Tibial nerve (tissue), 4 donors: ENCODE measurements at places on chromosomes 1 and 21. TPM values are rescaled to one million over a fixed set of nuclear protein-coding genes. Genes with fewer than 3 reads are reported as not detected.

DNA sequence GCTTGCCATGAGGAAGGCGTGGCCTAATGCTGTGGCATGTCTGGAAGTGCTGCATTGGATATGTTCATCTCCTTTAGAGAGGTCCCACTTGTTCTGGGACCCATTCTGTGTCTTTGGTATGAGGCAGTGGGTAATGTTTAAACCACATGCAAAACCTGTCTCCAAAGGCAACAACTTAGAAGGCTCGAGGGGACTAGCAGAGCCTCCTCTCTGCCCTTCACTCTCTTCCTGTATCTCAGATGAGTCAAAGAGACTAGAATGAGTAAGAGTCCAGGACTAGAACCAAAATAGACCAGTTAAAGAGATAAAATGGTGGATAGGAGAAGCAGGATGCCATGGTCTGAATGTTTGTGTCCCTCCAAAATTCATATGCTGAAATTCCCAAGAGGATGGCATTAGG lies 220.8 kb upstream of the KIAA0040 start:
- H3K4me3 ChIP-seq: no peak overlapping the region
- no peaks in the 10 kb centered on the region for H3K4me1 ChIP-seq
- no peak overlapping the region for H3K27ac ChIP-seq
- DNase-seq: no peak

DNA sequence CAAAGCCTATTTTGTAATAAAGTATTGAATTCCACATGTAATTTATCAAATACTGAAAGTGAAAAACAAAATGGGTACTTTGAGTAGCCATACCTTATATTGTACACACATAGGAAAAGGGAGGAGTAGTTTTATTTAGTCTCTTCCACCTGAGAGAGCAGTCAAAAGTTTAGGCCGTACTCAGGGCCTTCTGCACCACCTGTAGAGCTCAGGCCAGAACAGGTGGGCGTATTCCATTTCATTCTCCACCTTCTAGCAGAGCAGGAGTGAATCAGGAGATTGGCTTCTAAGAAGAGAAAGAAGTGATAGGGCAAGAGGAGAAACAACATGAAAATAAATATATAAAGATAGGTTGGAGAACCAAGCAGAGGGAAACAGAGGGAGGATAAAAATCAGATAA lies 44.0 kb downstream of the TRAF5 start:
- H3K36me3 ChIP-seq: no peaks in the 10 kb centered on the region
- DNase-seq: no peak
- no peak overlapping the region for H3K27ac ChIP-seq
- no peak overlapping the region for H3K4me3 ChIP-seq
- H3K4me1 ChIP-seq: no peaks in the 10 kb centered on the region

DNA sequence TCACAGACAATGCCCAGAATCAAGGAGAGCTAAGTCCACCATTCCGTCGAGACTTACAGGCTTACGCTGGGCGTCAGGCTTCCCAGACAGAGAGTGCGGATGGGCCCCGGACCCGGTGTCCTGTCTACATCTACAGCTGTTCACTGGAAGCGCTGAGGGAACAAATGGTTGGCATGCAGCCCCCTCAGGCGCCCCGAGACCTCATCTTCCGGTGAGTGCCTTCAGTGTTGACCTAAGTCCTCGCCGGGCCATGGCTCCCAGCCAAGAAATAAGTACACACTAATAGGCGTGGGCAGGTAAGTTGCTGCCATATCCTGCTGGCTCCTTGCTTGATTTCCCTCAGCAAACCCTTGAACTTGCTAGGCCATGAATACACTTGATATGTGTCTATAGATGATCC lies 26.2 kb downstream of the HYI start:
- no peak for DNase-seq
- no peaks in the 10 kb centered on the region for H3K27me3 ChIP-seq
- no peak overlapping the region for H3K4me3 ChIP-seq
- no peak overlapping the region for H3K27ac ChIP-seq
- H3K36me3 ChIP-seq: peaks cover 100% of the 10 kb centered on the region
- H3K4me1 ChIP-seq: no peaks in the 10 kb centered on the region

OR10Z1 gene
- not detected for total RNA-seq

CFHR3 gene
- 0.66 TPM for total RNA-seq

- no peak overlapping the region for H3K4me3 ChIP-seq
- no peak overlapping the region for H3K27ac ChIP-seq
- H3K36me3 ChIP-seq: no peaks in the 10 kb centered on the region
- no peaks in the 10 kb centered on the region for H3K4me1 ChIP-seq
- no peaks in the 10 kb centered on the region for H3K27me3 ChIP-seq
Observed at GRCh38 chr1:81547912-81548303, 252.8 kb upstream of the ADGRL2 start.

RGS5 gene
- total RNA-seq: 28.0 TPM

C1orf56 gene
- 7.5 TPM for total RNA-seq

DNA sequence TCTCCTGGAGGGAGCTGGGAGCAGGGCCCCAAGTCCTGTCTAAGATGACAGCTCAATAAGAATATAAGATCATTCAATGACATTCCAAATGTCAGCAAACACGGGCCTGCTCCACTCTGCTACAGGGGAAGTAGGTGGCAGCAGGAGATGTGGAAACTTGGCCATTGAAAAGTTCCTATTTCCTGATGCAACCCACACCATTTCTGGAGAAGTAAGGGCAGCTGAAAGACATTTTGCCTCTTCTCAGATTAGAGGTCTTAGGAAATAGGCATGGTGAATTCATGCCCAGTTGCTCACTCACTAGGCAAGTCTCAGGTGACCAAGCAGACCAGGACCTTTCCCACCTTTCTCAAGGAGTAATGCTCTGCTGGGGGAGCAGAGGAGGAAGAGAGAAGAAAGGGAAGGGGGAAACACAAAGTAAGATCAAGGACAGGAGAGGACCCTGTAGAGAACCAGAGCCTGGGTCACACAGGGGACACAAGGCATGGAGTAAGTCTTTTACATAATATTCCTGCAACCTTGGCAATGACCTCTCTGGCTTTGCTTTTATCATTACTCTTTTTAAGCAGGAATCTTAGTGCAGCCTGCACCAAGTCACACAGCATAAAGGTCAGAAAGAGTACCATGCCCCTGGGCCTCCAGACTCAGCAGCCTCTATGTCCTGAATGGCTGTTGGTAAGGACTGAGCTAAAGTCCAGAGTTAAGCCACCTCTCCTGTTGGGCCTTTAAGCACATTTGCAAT lies 68.9 kb downstream of the DMAP1 start:
- H3K27ac ChIP-seq: no peak overlapping the region
- no peaks in the 10 kb centered on the region for H3K4me1 ChIP-seq
- DNase-seq: no peak
- peaks cover 51% of the 10 kb centered on the region for H3K36me3 ChIP-seq

DNA sequence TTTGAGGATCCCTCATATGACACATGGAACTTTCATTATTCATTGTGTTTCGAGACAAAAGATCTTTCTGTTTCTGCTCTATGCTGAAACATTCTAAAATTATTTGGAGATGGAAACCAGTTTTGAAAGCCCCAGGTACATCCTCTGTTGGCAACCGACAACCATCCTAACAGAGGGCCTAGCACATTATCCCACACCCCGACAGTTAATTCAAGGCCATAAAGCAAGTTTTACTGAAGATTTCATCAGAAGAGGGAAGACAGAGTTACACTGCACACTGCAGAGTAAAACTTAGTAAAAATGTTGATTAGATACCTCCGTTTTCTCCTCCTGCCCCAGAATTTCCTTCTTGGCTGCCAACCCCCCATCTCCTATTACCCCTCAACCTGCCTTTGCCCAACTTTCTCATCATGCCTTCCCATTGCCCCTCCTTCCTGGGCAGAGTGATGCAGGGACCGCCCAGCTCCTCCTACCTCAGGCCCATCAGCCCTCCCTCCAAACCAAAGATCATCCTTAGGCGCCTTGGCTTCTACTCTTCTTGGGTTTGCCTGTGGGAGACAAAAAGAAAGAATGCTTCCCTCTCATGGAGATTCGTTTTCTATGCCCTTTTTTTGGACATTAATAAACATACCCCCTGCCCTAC lies 52.9 kb upstream of the CITED4 start:
- no peak for DNase-seq
- no peak overlapping the region for H3K27ac ChIP-seq
- no peaks in the 10 kb centered on the region for H3K4me1 ChIP-seq
- H3K4me3 ChIP-seq: no peak overlapping the region
- no peaks in the 10 kb centered on the region for H3K36me3 ChIP-seq

DNA sequence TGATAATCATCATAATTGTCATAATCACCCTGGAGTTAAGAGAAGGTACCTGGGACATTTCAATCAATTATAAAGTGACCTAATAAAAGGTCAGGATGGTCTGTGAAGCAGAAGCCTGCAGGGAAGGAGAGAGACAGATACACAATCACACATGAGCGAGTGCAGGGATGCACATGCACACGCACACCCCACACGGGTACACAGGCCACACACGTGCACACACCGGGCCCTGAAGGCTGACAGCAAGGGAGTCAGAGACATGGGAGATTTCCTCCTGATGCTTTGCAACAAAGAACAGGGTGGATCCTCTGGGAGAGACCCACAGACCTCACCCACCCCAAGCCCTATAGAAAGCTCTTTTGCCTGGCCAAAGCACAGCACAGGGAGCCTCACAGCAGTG lies 82.3 kb upstream of the ZC3H12A start:
- H3K36me3 ChIP-seq: no peaks in the 10 kb centered on the region
- no peak for DNase-seq
- H3K4me1 ChIP-seq: no peaks in the 10 kb centered on the region
- H3K4me3 ChIP-seq: no peak overlapping the region

IFNAR2 gene
- total RNA-seq: 47.4 TPM

B3GALT2 gene
- total RNA-seq: 7.0 TPM

DNA sequence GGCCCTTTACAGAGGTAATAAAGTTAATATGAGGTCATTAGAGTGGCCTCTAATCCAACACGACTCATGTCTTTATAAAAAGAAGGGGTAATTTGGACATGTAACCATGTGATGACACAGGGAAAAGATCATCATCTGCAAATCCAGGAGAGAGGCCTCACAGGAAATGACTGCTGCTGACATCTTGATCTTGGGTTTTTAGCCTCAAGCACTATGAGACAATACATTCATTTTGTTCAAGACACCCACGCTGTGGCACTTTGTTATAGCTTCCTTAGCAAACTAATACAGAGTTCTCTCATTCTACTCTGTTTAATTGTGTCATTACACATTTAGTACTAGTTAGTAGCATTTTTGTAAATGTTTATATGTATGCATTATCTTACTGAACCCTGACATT lies 64.0 kb upstream of the RUNX1 start:
- no peaks in the 10 kb centered on the region for H3K4me1 ChIP-seq
- no peak overlapping the region for H3K4me3 ChIP-seq
- no peak for DNase-seq
- no peaks in the 10 kb centered on the region for H3K36me3 ChIP-seq
- no peak overlapping the region for H3K27ac ChIP-seq

DNA sequence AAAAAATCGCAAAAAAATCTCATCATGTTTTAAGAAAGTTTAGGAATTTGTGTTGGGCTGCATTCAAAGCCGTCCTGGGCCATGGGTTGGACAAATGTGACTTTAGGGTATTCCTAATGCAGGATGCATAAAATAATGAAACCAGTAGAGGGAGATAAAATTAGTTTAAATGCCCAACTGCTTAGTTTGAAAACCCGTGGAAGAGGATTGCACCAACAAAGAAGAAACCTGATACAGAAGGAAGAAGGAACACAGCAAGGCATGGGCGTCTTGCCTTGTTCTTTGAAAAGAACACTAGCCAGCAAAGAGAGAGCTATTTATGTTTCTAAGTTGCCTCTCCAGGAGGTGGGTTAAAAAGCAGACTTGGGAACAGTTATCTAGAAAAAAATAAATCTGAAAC lies 37.9 kb downstream of the WDR3 start:
- no peak for DNase-seq
- no peak overlapping the region for H3K4me3 ChIP-seq
- H3K4me1 ChIP-seq: no peaks in the 10 kb centered on the region
- H3K27ac ChIP-seq: no peak overlapping the region
- H3K36me3 ChIP-seq: no peaks in the 10 kb centered on the region

SH2D5 gene
- not detected for total RNA-seq

SYCP1 gene
- total RNA-seq: not detected

SPATA46 gene
- not detected for total RNA-seq

DNA sequence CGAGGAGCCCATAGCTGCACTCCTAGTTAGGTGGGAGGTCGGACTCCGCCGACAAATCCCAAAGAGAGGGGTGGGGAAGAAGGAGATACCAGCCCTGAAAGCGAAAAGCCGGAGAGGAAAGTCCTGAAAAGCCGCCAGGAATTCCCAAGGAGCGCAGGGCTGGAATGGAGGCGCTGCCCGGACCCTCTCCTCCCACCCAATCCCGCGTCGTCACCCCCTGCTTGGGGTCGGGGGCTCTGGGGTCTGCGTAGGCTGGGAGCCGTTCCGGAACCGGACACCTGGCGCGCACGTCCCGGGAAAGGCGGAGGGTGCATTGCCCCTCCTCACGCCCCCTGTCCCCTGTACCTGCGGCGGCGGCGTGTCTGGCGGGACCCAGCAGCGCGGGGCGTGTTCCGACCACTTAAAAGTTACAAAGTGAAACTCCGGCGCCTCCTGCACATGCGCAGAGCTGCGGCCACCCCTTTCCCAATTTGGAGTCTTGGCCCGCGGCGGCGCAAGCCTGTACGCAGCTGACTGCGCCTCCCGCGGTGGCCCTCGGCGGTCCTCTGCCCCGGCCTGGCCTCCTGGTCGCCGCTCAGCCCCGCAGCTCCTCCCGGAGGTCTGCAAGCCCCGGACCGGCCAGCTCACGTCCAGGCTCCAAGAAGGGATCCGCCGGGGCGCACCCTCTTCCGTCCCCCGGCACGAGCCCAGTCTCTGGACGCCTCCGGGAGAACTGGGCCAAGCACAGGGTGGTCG lies at the start of gene TMEM63A:
Gene TMEM63A, minus strand, starts transcription at position 422 of the 735 bp plus-strand sequence. CDS start 4,800 bp downstream, outside the sequence.
- no peaks in the 10 kb centered on the region for H3K4me1 ChIP-seq
- no peaks in the 10 kb centered on the region for H3K36me3 ChIP-seq
- DNase-seq: peak; percentile 86
- H3K4me3 ChIP-seq: peak within 1 kb of the TSS; percentile 92

NCF2 gene
- total RNA-seq: 9.6 TPM

KRTAP11-1 gene
- not detected for total RNA-seq

- no peaks in the 10 kb centered on the region for H3K36me3 ChIP-seq
- no peak overlapping the region for H3K4me3 ChIP-seq
- no peak overlapping the region for H3K27ac ChIP-seq
- no peak for DNase-seq
Observed at GRCh38 chr1:153428073-153428638, 11.8 kb downstream of the S100A7A start.
